ENCODE measurements at places on chromosomes 4 and X.

DNA sequence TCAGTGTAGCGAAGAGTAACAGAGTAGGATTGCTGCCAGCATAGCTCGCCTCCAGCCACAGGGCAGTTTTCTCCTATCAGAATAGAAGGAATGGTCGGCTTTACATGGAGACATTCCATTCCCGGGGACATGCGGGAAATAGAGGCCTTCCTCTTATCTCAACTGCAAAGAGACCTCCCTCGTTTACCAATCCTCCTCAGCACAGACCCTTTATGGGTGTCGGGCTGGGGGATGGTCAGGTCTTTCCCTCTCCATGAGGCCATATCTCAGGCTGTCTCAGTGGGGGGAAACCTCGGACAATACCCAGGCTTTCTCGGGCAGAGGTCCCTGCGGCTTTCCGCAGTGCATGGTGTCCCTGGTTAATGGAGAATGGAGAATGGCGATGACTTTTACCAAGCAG, 285.0 kb downstream of the ASMT start:
- no peak for DNase-seq

GRCh38 chr4:20195071-20195885, 56.4 kb upstream of the SLIT2 start:
- DNase-seq, result no peak

GRCh38 chr4:2079926-2080325, 20.8 kb downstream of the NAT8L start:
- no peak for DNase-seq

GRCh38 chrX:121093011-121093410, 45.6 kb downstream of the GLUD2 start:
- DNase-seq, result no peak

DNA sequence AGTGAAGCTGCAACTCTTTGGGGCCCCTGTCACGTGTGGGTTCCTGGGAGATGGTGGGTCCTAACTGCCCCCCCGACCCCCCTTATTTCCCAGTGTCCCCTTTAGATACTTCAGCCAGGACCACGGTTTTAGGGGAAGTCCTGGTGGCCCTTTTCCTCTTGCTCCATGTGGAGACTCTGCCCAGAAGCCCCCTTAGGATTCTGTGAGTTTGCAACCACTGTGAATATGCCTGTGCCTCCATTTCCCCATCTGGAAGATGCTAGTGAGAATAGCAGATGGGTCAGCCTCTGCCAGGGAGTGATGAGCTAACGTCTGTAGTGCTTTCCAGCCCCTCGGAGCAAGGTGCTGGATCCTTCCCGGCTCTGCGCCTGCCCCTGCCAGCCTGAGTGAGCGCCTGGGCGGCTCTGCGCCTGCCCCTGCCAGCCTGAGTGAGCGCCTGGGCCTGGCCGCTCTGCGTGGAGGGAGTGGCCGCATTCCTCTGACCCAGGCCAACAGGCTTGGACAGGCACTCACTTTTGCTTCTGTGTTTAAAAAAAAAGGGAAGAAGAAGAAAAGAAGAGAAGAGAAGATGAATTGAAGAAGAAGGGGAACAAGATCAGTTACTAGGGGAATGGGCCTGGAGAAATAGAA, 6.7 kb upstream of the CITED1 start:
- DNase-seq, result peak; percentile 24

- DNase-seq, result no peak
Observed at GRCh38 chr4:107458194-107458593, 261.8 kb downstream of the PAPSS1 start.

GRCh38 chr4:82753725-82754410, 44.7 kb downstream of the SCD5 start:
- DNase-seq, result peak; percentile 11

GRCh38 chr4:112182604-112183003, 37.4 kb downstream of the FAM241A start:
- no peak for DNase-seq

GRCh38 chrX:105179644-105180043, 40.9 kb downstream of the TEX13A start:
- DNase-seq, result no peak

DNA sequence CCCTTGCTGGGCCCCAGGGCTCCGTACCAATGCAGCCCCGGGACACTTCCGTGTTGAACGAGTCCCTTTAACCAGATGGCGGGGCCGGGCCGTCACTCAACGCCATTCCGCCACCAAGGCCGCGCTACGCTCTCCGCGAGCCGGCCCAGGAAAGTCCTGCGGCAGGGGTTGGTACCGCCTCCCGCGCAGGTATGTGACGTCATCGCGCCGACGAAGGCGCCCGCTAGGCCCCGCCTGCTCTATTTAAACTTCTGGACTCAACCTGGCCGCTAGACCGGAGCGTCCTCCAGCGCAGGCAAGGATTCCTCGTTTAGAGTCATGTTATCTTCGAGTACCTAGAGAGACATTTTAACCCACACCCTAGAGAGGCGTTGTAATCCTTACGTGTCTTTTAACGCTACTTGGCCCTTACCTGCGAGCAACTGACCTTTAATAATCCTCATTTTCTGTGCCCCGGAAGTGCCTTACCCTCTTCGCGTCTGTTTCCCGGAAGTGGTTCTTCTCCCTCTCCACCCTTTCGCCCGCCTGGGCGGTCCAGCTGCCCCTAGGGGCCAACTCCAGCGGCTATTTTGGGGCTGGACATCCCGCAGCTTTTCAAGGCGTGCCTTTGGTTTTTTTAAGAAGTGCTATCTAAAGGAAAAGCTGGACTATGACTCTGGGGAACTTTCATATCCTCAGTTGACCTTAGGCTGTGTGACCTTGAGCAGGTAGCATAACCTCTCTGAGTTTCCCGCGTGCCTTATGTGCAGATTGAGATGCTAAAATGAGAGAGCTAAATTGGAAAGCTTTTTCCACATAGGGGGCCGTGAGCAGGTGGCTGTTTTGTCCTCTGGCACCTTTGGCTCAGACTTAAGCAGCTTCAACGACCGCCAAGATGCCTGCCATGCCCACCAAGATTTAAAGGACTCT, at the start of gene PNPLA4:
Gene PNPLA4, minus strand, starts transcription at position 155 of the 909 bp plus-strand sequence. CDS start 1,294 bp downstream, outside the sequence.
- DNase-seq, result peak; percentile 64

All from RWPE1 (cell line).